ENCODE measurements at places on chromosomes 5 and 9.

DNA sequence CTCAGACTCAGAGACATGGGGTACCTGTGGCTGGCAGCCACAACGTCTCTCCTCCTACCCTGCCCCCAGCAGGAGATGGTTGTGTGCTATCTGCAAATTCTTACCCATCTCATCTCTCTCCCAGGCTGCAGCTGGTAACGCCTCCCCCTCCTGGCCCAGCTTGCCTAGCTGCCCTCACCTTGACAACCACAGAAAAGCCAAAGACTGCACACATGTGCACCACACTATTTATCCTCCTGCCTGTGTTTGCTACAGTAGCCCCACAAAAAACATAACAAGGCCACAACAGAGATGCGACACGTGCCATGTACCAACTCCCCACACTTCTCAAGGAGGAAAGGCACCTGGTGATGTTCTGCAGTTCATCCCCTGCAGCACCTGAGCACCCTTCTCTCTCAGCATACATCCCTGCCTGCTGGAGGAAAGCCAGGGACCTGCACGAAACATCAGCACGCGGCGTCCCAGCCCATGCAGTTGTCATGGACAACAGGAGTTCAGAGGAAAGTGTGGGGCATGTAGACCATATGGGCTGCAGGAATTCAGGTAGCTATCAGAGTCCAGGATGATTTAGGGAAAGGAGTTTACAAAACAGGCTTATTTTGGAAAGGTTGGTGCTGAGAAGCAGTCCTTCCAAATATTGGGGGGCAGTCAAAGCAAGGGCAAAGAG, 168.7 kb downstream of the C5orf15 start:
- no peak for DNase-seq

DNA sequence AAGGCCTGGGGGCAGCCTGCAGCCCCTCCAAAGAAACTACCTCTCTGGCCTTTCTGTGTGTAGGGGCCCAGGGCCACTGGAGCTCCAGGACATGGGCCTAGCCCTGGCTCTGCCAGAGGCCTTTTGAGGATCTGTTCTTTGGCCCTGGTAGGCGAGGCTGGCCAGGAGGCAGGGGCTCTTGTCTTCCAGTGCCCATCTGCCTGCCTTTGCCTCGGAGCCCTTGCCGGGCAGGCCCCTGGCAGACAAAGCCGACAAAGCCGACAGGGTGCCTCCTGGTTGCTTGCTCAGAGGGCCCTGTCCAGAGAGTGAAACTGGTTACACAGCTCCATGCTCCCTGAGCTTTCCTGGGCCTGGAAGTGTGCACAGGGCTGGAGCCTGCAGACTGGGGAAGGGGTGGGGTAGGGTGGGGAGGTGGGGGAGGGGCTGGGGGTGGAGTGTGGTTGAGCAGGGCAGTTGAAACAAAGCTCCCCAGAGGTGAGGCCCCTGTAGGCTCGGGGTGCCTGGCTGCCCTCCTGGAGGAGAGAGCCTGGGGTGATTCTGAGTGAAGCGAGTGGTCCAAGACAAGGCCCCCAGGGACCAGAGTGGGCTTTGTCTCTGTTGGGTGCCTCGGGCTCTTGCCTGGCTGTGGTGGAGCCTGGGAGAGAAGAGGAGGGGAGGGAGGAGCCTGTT, 29.3 kb downstream of the PTPA start:
- DNase-seq, result no peak

GRCh38 chr5:19987612-19988361, at the start of gene CDH18:
Gene CDH18 (minus strand): TSS chr5:19988200. CDS start chr5:19838986, 149,214 bp downstream.
- no peak for DNase-seq

DNA sequence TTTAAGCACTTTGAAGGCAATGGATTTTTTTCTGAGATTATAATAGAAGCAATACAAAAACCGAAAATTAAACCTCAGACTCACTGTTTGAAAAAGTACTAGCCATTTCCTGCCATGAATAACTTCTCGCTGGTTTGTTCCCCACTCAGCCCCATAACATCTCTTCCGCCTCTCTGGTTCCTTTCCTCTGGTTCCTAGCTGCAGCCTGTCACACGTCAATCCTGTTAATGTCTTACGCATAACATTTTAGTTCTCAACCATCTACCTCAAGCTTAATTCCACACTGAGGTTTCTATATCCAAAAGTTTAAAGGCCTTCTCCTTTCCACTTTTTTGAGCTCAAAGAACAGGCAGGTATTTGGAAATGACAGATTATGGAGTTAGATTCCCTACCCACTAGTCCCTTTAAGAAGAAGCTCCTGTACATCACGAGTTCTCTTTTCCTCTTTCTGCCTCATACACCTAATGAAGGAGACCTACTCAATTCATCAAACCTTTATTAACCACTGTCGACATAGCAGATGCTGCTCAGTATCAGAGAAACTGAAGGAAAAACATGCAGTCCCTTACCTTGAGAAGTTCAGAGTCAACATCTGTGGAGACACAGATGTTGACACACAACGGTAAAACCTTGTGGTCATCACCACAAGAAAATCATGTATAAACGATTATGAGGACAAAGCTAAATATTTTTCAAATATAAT, 243.0 kb upstream of the PTGER4 start:
- DNase-seq, result peak; percentile 58

DNA sequence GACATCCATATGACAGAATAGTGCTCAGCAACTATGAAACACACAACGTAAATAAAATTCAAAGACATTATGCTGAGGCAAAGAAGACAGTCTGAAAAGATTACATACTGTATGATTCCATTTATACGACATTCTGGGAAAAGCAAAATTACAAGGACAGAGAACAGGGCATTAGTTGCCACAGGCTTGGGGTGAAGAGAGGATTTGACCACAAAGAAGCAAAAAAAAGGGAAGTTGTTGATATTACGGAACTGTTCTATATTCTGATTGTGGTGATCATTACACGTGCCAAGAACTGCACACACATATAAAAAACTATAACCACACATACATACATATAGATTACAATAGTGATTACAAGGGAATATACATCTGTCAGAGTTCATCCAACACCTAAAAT, 24.1 kb downstream of the CDK5RAP2 start:
- no peak for DNase-seq

GRCh38 chr5:107875833-107876232, 205.1 kb upstream of the EFNA5 start:
- DNase-seq, result no peak

- DNase-seq, result no peak
These were observed 197.3 kb downstream of the SLIT3 start for GRCh38 chr5:169103586-169104181.

DNA sequence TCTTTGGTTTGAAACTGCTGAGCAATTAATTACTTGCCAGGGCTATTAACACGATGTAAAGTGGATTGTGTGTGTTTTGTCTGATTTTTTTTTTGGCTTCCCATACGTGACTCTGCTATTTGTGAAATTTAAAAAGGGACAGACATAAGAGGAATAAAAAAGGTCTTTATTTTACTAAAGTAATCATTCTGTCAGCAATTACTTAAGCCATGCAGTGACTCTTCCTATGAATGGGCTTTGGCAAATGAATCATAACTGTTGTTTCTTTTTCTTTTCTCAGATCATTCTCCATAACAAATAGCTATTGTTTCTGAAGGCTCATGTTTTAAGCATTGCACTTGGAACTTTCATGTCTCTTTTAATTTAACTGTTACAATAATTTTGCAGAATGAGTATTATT, 461.3 kb upstream of the RORB start:
- DNase-seq, result no peak

DNA sequence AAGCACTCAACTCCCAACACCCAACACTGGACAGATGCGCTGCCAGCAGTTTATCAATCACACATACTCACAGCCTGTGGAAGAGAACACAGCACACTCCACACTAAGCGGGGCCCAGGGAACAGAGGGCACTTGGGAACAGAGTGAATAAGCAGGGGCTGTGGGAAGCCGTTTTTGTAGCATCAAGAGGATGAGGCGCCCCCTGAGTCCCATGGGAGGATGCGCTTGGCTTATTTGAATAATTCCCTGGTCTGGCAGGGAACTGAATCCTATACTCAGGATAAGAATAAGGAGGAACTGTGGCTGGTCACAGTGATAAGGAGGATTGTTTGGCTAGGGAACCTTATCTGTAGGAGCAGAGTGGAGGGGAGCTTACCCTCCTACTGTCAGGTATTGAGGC, 96.1 kb upstream of the DNAH5 start:
- DNase-seq, result no peak

- DNase-seq, result no peak
These were observed 27.5 kb downstream of the FSD1L start for GRCh38 chr9:105475302-105475701.

DNA sequence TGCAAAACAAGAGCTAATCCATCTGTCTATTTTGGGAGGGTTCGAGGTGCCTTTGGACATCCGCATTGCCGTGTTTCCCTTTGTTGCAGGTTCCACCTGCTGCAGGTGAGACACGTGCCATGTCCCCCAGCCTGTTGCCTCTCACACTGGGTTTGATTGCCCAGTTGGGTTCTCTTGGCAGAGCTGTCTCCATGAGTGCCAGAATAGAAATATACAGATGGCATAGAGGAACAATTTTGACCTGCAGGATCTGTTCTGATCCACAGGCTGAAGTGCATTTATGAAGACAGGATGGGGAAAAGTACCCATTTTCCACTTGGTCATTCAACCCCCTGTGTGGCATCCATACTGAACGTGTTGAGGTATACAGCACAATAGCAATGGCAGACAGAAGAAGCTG, 178.1 kb downstream of the SGCD start:
- DNase-seq, result no peak

DNA sequence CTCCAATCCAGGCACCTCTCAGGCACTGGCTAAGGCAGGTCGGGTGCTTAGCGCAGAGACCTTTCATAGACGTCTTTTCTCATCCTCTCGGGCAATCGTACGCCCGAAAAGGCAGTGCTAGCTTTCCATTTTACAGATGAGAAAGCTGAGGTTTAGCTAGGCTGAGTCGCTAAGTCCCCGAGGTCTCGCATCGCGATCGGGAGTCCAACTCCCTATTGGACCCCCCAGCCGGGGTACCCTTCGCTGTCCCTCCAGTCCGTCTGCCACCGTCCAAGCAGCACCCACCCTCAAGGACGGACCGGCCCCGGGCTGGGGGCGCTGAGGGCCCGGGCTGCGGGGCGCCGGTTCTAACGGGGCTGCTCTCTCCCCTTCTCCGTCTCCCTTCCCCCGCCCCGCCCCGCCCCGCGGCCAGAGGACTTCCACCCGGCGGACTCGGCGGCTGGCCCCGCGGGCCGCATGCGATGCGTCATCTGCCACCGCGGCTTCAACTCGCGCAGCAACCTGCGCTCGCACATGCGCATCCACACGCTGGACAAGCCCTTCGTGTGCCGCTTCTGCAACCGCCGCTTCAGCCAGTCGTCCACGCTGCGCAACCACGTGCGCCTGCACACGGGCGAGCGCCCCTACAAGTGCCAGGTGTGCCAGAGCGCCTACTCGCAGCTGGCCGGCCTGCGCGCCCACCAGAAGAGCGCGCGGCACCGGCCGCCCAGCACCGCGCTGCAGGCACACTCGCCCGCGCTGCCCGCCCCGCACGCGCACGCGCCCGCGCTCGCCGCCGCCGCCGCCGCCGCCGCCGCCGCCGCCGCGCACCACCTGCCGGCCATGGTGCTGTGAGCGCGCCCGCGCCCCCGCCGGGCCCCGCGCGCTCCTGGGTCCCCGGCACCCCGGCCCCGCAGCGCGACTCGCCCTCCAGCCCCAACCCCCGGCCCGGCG, 12.5 kb upstream of the EXOSC2 start:
- DNase-seq, result peak; percentile 18

GRCh38 chr9:92718086-92719001, 46.3 kb downstream of the BICD2 start:
- DNase-seq, result no peak

GRCh38 chr5:59693492-59694309, 199.8 kb downstream of the PDE4D start:
- DNase-seq, result no peak

- no peak for DNase-seq
These were observed 35.4 kb downstream of the FBXO4 start for GRCh38 chr5:41960481-41960880.

DNA sequence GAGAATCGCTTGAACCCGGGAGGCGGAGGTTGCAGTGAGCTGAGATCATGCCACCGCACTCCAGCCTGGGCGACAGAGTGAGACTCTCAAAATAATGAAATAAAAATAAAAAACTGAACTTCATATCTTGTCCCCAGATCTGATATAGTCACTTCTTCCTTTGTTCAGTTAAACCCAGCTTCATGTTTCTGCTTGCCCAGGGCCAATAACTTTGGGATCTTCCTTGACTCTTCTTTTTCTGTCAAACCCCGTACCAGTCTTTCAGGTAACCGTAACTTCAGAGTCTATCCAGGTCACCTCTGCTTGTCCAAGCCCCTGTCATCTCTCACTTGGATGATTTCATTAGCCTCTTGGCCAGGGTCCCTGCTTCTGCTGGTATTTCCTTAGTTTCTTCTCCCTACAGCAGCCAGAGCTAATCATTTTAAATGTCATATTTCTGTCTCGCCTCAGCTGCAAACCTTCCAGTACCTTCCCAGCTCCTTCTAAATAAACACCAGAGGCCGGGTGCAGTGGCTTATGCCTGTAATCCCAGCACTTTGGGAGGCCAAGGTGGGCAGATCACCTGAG, 19.7 kb upstream of the ABL1 start:
- DNase-seq, result no peak

- DNase-seq, result no peak
These were observed 122.0 kb downstream of the RGS3 start for GRCh38 chr9:113585555-113585954.

- no peak for DNase-seq
These were observed 62.1 kb downstream of the CETN3 start for GRCh38 chr5:90347462-90347861.

DNA sequence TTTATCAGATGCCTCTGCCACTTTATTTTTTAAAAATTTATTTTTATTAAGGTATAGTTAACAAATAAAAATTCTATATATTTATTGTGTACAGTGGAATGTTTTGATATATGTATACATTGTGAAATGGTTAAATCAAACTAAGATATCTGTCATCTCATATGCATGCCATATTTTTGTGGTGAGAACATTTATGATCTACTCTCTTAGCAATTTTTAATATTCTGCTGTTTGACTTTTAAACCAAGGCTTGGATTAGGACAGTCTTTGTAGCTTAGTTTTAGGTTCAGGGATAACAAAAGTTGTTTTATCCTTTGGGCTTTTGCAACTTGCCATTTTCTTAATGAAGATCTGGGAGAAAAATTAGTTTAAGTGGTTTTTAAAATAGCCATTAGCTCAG, 46.0 kb upstream of the CDKN2B start:
- DNase-seq, result no peak

- no peak for DNase-seq
These were observed 94.3 kb downstream of the MVB12B start for GRCh38 chr9:126420643-126421564.

GRCh38 chr9:89915187-89915586, 310.4 kb downstream of the GADD45G start:
- DNase-seq, result no peak

GRCh38 chr5:143413958-143414669, 10.6 kb upstream of the NR3C1 start:
- DNase-seq, result no peak

- DNase-seq, result no peak
These were observed 92.8 kb upstream of the ACOT12 start for GRCh38 chr5:81486711-81487110.

GRCh38 chr5:107776922-107777740, 106.4 kb upstream of the EFNA5 start:
- DNase-seq, result no peak

- no peak for DNase-seq
These were observed 204.2 kb upstream of the PTGER4 start for GRCh38 chr5:40475561-40475960.

GRCh38 chr5:175921061-175921730, 46.9 kb downstream of the THOC3 start:
- DNase-seq, result no peak

GRCh38 chr5:121108725-121109124, 644.6 kb downstream of the PRR16 start:
- no peak for DNase-seq

GRCh38 chr9:73229543-73229942, 77.9 kb downstream of the ANXA1 start:
- DNase-seq, result no peak
